NCI-H748 treated with DMSO at 0.1 percent for 48 hours (cell line): ENCODE measurements at places on chromosomes 5 and 9.
A peak's percentile ranks its signal among the peaks of the same experiment; 100 is the strongest.

GRCh38 chr9:91771027-91771426 is 179.0 kb downstream of the ROR2 start:
- peak; percentile 23 for DNase-seq

DNA sequence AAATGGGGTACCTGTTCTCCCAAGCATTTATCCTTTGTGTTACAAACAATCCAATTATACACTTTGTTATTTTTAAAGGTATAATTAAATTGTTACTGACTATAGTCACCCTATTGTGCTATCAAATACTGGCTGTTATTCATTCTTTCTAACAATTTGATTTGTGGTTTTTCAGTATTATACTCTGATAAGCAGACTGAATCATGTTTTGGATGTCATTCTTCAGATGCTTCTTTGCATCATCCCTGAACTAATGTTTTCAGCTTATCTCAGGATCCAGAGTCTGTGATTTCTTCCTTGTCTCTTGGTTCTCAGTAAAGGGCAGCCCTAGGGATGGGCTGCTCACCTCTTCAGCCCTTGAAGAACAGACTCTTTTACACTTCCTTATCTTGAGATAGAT is 177.8 kb upstream of the SGCD start:
- DNase-seq, result no peak

GRCh38 chr5:159817262-159818029 is 98.8 kb upstream of the ADRA1B start:
- no peak for DNase-seq

DNA sequence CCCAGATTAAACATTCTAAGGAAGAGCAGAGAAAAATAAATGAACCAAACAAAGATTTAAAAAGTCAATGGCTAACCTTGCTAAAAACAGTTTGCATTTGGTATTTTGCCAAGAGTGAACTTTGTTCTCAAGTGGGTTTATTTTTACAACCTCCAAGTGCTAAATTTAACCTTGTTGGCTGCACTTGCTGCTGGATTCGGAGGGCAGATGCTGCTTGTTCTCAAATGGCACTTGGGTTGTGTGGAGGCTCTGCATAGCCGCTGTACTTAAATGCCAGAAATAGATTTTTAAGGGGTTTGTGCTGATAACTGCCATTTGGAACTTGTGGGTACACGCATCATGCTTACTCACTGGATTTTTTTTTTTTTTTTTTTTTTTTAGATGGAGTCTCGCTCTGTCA is 13.3 kb upstream of the SPATA24 start:
- no peak for DNase-seq

GRCh38 chr5:151612689-151613427 is 21.7 kb upstream of the FAT2 start:
- no peak for DNase-seq
